ENCODE measurements at places on chromosomes 16 and 17.

DNA sequence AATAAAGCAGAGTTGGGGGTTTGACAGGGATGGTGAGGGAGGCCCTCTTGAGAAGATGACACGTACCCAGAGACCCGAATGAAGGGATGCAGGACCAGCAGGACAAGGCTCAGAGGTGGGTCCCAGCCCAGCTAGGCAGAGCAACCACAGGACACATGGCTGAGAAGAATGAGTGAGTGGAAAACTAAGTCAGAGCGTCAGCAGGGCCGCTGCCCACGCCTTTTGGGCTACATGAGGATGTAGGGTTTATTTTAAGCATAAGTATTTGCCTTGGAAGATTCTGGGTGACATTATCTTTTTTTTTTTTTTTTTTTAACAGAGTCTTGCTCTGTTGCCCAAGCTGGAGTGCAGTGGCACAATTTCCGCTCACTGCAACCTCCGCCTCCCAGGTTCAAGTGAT is 176.0 kb downstream of the TMEM132E start:
- no peak for DNase-seq

GRCh38 chr17:73470316-73470826 is 158.6 kb upstream of the CDC42EP4 start:
- DNase-seq = no peak

DNA sequence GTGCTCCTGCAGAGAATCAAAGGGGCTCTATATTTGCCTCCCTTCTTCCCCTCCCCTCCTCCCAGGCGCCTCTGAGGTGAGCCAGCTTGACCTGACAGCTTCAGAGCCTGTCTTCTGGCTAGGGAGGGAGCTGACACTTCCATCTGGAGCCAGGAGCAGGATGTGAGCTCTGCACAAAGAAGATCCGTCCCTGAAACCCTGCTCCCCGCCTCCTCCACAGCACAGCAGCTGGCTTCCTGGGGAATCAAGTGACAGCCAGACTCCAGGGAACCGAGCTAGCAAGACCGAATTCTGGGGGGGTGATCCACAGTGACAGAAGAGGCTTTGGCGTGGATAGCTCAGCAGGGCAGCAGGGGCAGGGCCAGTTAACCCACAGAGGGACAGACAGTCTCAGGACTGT is 37.2 kb downstream of the CCDC182 start:
- DNase-seq = no peak

DNA sequence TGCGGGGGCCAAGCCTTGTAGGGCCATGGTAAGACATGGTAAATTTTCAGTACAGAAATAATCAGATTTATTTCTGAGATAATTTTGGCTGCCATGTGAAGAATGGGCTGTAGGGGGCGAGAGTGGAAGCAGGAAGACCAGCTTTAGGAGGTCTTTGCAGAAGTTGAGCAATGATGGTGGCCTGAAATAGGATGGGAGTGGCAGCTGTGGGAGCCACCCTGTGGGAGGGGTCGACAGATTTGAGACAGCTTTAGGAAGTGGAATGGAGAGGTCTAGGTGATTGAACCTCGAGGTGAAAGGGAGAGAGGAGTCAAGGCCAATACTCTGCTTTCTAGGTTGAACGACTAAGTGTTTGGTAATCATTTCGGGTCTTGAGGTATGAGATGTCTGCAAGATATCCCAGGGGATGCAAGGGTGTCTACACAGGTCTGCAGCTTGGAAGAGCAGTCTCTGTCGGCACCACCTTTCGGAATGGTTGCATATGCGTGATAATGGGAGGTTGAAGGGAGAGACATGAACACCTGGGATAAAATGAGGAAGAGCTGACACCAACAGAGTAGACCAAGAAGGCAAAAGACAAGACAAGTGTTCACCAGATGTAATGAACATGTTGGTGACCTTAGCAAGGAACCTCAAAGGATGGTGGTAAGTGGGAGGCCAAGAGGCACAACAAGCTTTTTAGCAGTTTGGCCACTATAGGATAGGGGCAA is 4.2 kb upstream of the ATXN7L3 start:
- DNase-seq = peak; percentile 76

- no peak for DNase-seq
Measured at GRCh38 chr16:89697616-89698331, 3.7 kb downstream of the SPATA2L start.

GRCh38 chr16:85026703-85027102 is 892 bp upstream of the KIAA0513 start:
- DNase-seq = no peak

DNA sequence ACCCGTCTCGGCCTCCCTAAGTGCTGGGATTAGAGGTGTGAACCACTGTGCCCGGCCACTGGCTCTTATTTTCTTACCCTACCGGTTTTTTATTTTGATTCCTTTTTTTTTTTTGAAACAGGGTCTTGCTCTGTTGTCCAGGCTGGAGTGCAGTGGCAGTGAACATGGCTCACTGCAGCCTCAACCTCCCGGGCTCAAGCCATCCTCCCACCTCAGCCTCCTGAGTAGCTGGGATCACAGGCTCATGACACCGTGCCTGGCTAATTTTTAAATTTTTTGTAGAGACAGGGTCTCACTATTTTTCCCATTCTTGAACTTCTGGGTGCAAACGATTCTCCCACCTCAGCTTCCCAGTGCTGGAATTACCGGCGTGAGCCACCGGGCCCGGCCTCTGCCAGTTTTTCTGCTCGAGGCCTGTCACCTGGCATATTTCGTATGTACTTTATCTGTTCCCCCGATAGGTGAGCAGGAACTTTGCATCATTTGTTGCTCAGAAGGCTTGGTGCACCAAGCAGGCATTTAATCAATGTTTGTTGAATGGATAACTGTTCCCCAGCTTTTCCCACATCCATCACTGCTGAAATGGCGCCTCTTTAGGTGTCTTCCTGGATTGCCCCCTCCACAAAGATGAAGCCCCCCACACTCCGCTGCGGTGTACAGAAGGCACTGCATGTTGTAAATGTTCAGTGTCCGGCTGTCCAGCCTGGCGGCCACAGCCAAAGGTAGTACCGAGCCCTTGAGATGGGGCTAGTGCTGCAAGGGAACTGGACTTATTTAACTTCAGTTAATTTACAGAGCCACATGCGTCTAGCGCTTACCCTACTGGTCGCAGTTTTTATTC is 858 bp upstream of the TELO2 start:
- no peak for DNase-seq

All from GM12864 (cell line).